ENCODE measurements at places on chromosomes 7 and 10.

DNA sequence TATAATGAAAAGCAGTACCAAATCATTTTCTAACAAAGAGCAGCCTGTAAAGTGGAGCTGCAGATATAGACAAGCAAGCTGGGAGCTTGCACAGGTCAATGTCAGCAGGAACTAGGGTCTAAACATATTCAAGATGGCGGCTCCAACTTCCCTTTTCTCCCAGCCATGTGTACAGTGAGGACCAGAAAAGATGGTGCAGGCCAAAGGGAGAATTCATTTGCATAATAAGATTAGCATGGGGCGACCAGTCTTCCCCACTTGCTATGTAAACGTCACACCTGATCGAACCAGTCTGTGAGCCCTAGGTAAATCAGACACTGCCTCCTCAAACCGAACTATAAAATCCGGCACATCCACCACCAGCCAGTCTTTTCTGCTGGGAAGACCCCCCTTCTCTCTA, 4.4 kb upstream of the RAPGEF5 start:
- no peak for DNase-seq

DNA sequence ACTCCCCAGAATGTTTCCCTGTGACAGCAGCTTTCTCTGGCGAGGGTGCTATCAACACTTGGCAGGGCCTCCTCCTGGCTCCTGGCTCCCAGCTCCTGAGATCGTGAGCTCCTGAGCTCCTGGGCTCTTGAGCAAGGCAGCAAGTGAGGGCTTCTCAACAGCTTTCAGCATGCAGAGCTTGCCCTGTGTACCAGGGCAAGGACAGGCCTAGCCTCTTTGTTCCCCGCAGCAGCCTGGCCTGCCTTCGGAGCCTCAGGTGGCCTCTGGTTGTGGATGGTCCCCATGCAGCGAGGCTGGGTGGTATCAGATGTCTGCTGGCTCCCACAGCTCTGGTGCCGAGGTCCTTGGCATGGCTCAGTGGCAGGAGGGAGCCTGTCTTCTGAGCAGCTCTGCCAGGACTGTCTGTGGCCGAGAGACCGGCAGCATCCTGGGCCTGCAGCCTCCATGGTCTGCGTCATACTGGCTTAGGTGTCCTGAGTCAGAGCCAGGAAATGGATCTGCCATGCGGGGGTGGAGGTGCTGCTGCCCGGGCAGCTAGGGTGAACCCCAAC, 44.2 kb downstream of the ZMIZ1 start:
- DNase-seq, result no peak

- no peak for DNase-seq
Measured at GRCh38 chr10:112912410-112912928, 37.6 kb upstream of the TCF7L2 start.

GRCh38 chr10:44929356-44930255, 18.5 kb downstream of the TMEM72 start:
- no peak for DNase-seq

- DNase-seq, result no peak
Measured at GRCh38 chr10:22319547-22319979, 1.3 kb upstream of the BMI1 start.

DNA sequence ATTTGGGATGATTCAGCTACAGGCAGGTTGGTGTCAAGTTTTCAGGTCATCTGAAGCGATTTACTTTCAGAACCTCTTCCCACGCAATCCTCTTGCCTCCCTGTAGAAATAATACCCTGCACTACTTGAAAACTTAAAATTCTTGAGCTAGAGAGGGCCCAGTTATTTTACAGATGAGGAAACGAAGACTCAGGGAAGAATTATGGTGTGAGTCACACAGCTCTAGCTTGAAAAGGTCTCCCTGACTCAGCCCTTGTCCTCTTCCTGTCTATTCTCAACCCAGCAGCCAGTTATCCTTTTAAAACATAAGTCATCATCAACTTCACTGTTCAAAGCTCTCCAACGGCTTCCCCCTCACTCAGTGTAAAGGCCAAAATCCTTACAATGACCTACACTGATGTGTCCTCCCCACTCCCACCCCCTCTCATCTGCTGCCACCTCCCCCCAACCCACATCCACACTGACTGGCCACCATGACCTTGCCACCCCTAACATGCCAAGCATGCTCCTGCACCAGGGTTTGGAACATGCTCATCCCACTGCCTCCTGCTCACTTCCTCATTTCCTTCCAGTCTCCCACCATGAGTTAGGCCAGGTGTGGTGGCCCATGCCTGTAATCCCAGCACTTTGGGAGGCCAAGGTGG, 3.4 kb downstream of the DNMBP start:
- DNase-seq, result no peak

GRCh38 chr7:117716707-117717299, 156.4 kb downstream of the CTTNBP2 start:
- no peak for DNase-seq

GRCh38 chr7:40182452-40182851, 47.6 kb downstream of the SUGCT start:
- DNase-seq, result no peak

- no peak for DNase-seq
Measured at GRCh38 chr10:124756156-124756903, 12.2 kb upstream of the FAM53B start.

DNA sequence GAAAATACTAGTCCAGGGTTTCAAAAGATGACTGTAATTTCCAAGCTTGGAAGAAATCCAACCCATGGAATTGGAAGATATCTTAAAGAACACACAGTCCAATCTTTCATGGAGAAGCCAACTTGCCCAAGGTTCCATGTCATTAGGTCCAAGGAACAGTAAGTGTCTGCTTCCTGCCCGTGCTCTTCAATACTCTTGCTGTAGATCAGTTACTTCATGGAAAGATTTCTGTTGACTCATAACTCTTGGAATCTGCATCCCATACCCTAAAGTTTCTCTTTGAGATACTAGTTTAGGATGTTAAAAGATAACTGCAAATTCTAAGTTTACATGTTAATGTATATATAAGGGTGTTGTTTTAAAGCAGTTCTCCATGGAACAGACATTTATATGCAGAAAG, 127.9 kb upstream of the SLC13A1 start:
- DNase-seq, result no peak

DNA sequence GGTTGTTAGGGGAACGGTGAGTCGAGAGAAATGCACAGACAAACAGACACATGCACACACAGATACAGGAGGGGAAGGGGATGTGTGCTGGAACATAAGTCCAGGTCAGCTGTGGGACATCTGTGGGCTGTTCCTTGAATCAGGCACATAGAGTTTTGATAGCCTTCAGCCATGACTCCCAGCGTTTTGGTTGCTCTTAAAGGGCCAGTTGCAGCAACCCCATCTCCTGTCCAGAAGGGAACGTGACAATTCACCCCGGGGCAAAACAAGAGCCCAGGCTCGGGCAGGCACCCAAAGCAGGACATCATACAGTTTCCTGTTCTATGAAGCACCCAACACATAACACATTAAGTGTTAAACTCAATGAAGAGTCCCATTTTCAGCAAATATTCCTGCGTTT, 9.6 kb downstream of the INSYN2A start:
- DNase-seq, result no peak

GRCh38 chr10:61964949-61965702, 63.6 kb downstream of the ARID5B start:
- DNase-seq, result no peak

DNA sequence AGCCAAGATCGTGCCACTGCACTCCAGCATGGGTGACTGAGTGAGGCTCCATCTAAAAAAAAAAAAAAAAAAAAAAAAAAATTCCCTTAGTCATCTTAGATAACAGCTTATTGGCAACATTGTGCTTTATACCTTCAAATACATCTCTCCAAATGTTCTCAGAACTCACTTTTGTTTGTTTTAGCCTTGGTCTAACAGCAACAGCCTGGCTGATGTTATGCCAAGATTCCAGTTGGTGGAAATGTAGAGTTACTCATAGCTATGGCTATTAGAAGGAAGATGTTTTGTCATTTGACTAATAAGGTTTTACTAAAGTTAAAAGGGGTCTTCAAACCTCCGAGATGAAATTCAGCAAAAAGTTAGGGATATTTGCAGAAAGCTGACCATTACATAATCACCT, 481.4 kb downstream of the NEBL start:
- DNase-seq, result no peak

DNA sequence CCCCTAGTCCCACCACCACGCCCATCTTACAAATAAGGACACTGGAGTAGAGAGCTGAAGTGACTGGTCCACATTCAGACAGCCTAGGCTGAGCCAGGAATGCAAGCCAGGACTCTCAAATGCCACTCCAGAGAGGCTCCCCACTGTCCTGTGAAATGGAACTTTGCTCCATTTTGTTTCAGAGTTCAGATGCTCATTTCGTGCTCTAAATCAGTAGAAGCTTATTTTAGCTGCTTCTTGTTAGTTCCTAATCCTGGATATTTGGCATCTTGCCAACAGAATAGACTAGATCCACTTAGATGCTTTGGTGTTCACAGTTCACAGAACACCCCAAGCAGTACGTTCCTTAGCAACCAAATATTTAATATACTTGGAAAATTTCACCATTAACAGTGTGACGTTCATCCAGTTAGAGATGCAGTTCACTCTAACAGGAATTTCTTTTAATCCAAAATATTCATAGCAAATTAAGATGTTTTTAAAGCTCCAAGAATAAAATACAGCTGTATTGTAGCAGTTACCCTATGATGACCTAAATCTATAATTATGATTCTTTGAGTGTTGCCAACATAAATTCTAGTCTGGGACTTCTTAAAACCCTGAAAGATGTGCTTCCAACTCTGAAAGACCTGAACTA, 7.3 kb downstream of the MMP21 start:
- DNase-seq, result no peak

DNA sequence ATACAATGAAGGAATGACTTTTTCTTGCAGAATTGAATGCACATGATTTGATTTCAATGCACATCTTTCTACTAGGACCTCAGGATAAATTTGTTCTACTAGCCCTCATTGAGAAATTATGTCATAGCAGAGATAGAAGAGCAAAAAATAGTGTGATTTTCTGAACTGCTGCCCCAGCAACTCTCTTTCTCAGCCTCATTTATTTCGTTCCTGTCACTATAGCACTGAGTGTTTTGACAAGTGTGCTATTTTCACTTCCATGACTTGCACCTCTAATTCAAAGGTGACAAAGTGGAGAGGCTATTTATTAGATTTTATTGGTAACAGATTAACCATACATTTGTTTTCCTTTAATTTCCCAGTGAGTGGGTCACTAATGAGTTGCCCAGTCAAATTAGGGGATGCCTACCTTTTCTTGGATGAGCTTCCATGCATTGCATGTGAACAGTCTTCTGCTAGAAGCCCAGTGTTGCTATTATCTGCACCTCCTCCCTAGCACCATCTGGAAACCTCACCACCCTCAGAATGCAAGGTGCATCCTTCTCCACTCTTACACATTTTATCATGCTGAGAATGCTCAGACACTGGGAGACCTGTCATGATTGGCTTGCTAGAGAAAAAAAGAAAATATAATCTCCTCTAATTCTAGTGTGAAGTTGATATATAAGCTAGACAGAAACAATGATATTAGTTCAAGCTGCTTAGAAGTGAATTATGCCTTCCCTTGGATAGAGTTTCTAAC, 119.6 kb upstream of the CTTNBP2 start:
- DNase-seq, result no peak

DNA sequence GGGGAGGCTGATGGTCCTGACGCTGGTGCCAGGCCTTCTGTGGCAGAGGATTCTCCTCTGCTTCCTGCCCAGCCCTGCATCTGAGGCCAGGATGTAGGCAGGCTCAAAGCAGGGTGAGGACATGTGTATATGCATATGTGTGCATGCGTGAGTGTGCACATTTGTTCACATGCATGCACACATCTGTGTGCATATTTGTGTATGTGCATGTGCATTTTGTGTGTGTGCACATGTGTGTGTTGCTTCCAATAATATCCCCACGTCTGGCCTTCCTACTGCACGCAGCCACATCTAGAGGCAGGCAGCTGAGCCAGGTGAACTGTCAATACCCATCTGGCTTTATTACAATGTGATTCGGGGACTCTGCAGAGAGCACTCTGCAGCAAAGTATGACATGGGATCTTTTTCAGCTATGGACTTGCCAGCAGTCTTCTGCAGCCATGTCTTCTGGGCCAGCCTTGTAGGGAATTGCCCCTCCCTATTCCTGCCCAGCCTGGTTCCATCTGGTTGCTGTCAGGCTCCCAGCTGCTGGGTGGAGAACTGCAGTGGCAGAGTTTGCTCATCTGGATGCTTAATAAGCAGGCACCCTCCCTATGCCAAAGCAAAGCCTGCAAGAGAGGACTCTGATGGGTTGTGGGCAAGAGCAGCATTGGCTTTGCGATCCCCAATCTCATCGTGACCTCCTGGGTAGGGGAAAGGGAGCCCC, 140.7 kb downstream of the PFKFB3 start:
- DNase-seq, result no peak

DNA sequence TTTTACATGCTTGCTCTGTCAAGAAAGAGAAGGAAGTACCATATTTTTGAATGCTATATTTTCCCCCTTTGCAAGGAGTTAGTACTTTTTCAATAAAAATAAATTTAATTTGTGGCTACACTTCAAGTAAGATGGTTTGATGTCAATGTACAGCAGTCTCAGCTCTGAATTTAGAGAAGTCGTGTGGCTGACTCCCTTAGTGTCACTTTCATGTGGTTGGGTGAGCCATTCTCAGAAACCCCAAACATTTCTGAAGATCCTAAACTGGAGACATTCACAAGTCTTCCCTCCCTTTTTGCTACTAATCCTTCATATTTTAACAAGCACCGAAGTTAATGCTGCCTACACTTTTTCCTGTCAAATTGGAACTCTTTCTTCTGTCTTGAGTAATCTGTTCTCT, 244.4 kb downstream of the DYNC1I1 start:
- no peak for DNase-seq

DNA sequence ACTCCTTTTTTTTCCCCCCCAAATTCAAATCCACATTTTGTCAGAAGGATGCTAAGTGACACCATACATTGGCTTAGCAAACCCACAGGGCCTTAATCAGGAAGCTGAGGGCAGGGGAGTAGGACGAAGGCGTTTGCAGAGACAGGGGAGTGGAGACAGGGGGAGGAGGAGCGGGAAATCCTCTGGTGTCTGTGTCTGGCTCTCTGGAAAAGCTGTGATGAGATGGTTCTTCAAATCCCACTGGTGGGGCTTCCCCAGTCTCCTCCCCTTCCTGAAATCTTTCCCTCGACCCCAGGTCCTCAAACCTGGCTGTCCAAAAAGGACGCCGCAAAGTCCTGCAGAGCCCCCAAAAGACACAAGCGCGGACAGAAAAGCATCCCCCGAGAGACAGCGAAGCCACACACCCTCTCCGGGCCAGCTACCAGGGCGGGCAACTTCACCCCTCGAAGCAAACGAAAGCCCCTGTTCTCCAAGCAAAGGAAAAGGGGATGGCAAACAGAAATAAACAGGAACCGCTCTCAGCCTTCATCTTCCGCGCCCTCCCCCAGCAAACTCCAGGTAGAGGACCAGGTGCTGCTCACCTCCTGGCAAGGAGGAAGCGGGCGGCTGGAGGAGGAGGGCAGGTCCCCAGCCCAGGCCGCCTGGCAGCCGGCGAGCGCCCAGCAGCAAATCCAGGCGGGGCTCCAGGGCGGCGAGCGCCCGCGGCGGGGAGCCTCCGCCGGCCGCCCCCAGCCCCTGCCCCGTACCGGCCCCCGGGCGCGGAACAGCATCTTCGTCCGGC, 520 bp downstream of the ELAPOR2 start:
- no peak for DNase-seq

Data from iPS DF 19.7 (cell line).